ENCODE measurements at places on chromosomes 2 and 18.

GRCh38 chr2:128868686-128869551, 550.3 kb upstream of the HS6ST1 start:
- DNase-seq: no peak
- no peaks in the 10 kb centered on the region for H3K36me3 ChIP-seq
- H3K27ac ChIP-seq: no peak overlapping the region
- no peak overlapping the region for H3K4me3 ChIP-seq
- peaks cover 12% of the 10 kb centered on the region for H3K4me1 ChIP-seq
- no peaks in the 10 kb centered on the region for H3K27me3 ChIP-seq

DNA sequence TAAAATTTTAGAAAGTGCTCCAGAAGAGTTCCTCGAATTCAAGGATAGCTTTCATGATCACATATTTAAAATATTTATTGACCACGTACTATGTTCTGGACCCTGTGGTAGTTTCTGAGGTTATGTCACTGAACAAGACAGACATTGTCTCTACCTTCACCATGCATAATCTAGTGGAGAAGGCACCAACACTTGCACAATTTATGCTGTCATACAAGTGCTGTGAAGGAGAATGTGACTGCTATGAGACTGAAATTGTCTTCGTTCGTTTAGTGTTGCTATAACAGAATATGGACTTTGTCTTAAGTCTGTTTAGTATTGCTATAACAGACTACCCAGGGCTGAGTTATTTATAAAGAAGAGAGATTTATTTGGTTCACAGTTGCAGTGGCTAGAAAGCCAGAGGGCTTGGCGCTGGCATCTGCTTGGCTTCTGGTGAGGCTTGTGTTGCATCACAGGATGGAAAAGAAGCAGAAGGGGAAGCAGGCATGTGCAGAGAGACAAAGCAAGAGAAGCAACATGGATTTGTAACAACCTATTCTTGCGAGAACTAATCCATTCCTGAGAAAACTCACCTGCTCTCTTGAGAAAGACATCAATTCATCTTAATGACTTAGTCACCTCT, 50.0 kb upstream of the RFX8 start:
- peaks cover 5% of the 10 kb centered on the region for H3K4me1 ChIP-seq
- H3K36me3 ChIP-seq: peaks cover 2% of the 10 kb centered on the region
- H3K4me3 ChIP-seq: no peak overlapping the region
- no peak overlapping the region for H3K27ac ChIP-seq
- no peak for DNase-seq
- H3K27me3 ChIP-seq: no peaks in the 10 kb centered on the region

GRCh38 chr2:217822296-217823252, 180.2 kb downstream of the TNS1 start:
- no peak overlapping the region for H3K4me3 ChIP-seq
- H3K36me3 ChIP-seq: no peaks in the 10 kb centered on the region
- DNase-seq: no peak
- peak overlapping the region; percentile 79 for H3K27ac ChIP-seq
- H3K4me1 ChIP-seq: peaks cover 15% of the 10 kb centered on the region

DNA sequence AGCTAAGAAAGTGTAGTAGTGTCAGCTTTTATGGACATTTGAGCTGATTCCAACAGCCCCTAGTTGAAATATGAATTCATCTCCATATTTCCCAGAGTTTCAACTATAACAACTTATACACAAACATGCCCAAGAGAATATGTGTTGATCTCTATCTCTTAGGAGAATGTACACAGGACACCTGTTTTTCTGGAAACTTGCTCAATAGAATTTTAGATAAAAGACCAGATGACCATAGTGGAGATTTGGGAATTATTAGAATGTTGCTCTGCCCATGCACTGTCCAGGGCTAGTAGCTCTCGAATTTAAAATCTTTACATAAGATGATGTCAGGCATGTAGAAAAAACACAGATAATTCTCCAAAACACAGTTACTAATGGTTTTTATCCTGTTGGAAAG, 162.3 kb upstream of the VRK2 start:
- no peaks in the 10 kb centered on the region for H3K27me3 ChIP-seq
- no peak overlapping the region for H3K27ac ChIP-seq
- no peak for DNase-seq

- peaks cover 13% of the 10 kb centered on the region for H3K4me1 ChIP-seq
- H3K4me3 ChIP-seq: no peak overlapping the region
- no peaks in the 10 kb centered on the region for H3K36me3 ChIP-seq
- H3K27ac ChIP-seq: no peak overlapping the region
- no peak for DNase-seq
- H3K27me3 ChIP-seq: no peaks in the 10 kb centered on the region
Measured at GRCh38 chr2:226136739-226137138, 662.9 kb downstream of the IRS1 start.

DNA sequence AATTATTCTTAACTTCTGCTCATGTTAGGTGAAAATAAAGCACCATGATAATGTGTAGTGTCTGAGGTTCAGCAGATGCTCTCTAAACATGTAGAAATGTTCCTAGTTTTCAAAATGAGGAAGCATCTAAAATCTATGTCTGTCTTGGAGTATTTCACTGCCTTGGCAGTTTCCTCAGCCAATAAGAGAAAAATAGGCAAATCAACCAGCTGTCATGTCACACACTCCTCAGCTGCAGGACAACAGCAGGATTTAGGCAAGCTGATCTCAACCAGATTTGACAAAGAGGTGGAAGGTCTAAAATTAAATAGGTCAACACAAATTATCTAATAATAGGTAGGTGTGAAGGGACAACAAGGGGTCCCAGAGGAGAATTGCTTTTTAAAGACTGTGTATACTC, 164.1 kb upstream of the BOD1L2 start:
- H3K27ac ChIP-seq: no peak overlapping the region
- DNase-seq: no peak
- peaks cover 28% of the 10 kb centered on the region for H3K4me1 ChIP-seq
- H3K27me3 ChIP-seq: no peaks in the 10 kb centered on the region
- no peak overlapping the region for H3K4me3 ChIP-seq
- H3K36me3 ChIP-seq: no peaks in the 10 kb centered on the region

GRCh38 chr18:9858642-9859041, 27.1 kb upstream of the TXNDC2 start:
- no peak overlapping the region for H3K27ac ChIP-seq
- no peak for DNase-seq
- no peak overlapping the region for H3K4me3 ChIP-seq
- H3K36me3 ChIP-seq: no peaks in the 10 kb centered on the region
- H3K4me1 ChIP-seq: peaks cover 13% of the 10 kb centered on the region

DNA sequence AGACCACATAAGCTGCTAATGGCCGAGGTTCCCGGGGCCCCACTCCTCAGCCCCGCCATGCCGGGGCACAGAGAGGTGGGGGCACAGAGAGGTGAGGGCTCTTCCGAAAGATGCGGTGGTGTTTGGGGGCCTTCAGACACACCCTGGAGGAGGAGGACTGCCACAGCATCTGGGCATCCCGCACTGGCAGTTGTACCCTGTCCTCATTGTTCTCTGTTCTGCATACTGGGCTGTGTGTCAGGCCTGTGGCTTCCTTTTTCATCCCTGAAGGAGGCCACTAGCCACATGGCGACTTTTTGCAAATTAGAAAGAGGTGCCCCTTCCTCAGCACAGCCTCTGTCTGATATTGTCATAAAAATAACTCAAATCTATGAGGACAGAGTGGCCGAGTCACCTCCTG, 150.1 kb downstream of the CTIF start:
- no peaks in the 10 kb centered on the region for H3K36me3 ChIP-seq
- no peak for DNase-seq
- H3K4me1 ChIP-seq: no peaks in the 10 kb centered on the region

GRCh38 chr2:145112467-145112866, 592.5 kb upstream of the ZEB2 start:
- H3K27ac ChIP-seq: no peak overlapping the region
- no peaks in the 10 kb centered on the region for H3K36me3 ChIP-seq
- no peaks in the 10 kb centered on the region for H3K27me3 ChIP-seq
- H3K4me1 ChIP-seq: peaks cover 4% of the 10 kb centered on the region
- no peak overlapping the region for H3K4me3 ChIP-seq
- no peak for DNase-seq

DNA sequence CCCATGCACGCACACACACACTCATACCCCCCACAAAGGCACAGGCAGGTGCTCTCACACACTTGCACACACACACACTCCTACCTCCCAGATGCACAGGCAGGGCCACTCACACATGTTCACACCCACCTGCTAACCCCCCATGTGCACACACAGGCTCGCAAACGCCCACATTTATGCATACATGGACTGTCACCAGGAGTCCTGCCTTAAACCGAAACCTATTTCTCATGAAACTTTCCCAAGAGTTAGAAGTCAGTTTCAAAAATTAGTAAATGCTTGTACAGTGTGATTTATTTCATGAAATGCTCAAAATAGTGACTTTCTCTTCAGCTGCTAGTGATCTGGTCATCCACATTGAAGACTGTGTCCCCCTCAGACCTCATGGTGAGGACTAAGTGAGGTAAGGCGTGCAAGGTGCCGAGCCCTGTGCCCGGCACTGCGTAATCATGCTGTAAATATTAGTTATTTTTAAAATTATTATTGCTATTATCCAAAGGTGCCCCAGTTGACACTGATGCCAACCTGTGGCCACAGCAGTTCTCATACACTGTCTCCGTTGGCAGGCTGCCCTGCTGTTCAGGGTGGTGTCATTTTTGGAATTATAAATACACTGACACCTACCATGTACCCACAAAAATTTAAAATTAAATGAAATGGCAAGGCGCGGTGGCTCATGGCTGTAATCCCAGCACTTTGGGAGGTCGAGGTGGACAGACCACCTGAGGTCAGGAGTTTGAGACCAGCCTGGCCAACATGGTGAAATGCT, 12.4 kb downstream of the CNNM4 start:
- H3K4me3 ChIP-seq: no peak overlapping the region
- H3K27me3 ChIP-seq: no peaks in the 10 kb centered on the region
- no peak for DNase-seq
- H3K27ac ChIP-seq: peak overlapping the region; percentile 5
- H3K36me3 ChIP-seq: no peaks in the 10 kb centered on the region

DNA sequence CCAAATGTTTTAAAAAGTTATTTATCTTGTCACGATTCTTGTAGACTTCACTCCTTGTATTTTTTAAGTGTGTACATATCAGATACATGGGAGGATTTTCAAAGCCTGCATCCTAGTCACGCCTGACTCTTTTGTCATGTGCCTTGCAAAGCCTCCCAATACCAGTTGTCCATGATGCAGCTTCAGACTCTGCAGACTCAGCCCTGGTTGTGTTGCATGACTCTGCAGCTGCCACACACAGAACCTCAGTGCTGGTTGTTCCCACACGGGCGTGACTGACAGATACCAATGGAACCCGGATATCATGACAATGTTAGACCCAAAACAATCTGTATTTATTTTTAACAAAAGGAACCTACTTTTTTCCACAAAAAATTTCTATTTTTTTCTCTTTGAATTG, 38.2 kb downstream of the TPO start:
- H3K27ac ChIP-seq: no peak overlapping the region
- no peak for DNase-seq
- H3K36me3 ChIP-seq: no peaks in the 10 kb centered on the region
- no peak overlapping the region for H3K4me3 ChIP-seq
- H3K4me1 ChIP-seq: no peaks in the 10 kb centered on the region

DNA sequence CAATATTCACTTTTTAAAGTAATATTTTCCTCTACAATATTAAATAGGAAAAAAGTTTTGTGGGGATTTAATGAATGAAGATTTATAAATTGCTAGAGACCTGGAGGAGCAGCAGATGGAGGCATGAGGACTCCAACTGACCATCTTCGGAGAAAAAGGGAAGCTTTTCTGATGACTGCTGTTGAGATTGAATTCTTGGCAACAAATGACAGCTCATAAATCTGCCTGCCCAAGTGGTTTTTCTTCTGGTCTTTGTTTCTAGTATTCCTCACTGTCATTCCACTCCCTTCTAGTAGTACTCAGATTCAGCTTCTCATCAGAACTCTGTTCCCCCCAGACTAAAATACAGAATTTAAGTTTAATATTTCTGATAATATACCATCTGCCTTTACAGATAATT, 157.0 kb downstream of the EML6 start:
- H3K36me3 ChIP-seq: no peaks in the 10 kb centered on the region
- no peaks in the 10 kb centered on the region for H3K27me3 ChIP-seq
- no peak for DNase-seq

DNA sequence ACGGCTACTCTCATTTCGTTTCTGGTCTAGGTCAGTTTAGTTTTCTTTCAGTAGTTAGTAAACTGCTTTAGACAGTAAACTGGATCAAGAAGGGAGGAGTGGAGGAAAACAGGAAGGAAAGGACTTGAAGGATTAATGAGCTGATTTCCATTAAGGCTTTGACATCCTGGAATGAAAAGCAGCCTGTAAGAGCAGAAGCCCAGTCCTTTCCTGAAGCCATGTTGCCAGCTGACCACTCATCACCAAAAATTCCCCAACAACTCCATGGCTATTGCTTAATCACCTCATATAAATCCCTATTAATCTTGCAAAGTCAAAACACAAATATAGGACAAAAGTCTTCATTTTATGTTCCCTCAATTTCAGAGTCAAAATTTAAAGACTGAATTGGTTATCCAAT, 113.7 kb upstream of the ZFP36L2 start:
- H3K4me3 ChIP-seq: no peak overlapping the region
- no peaks in the 10 kb centered on the region for H3K36me3 ChIP-seq
- DNase-seq: no peak
- peaks cover 22% of the 10 kb centered on the region for H3K4me1 ChIP-seq

- no peaks in the 10 kb centered on the region for H3K36me3 ChIP-seq
- no peak overlapping the region for H3K4me3 ChIP-seq
- no peaks in the 10 kb centered on the region for H3K4me1 ChIP-seq
- H3K27ac ChIP-seq: no peak overlapping the region
- H3K27me3 ChIP-seq: no peaks in the 10 kb centered on the region
Measured at GRCh38 chr18:22088029-22088428, 81.4 kb upstream of the GATA6 start.

DNA sequence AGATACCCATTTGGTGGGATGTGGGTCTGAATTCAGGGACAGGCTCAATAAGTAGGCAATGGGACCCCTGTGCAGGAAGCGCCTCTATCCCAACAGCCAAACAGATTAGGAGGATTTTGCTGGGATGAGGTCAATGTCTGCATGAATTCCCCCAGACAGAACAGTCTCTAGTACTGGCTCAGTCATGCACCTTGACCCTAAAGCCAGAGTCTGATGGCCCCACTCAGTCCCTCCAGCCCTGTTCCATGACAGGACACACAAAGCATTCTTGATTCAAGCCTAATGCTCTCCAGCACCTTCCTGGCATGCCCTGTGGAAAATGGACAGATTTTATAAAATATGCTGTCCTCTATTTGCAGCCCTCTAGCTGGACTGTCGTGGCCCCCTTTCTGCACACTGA, 49.8 kb upstream of the RAB6D start:
- no peak for DNase-seq
- H3K4me3 ChIP-seq: no peak overlapping the region
- H3K27me3 ChIP-seq: no peaks in the 10 kb centered on the region
- peaks cover under 1% of the 10 kb centered on the region for H3K4me1 ChIP-seq
- no peaks in the 10 kb centered on the region for H3K36me3 ChIP-seq
- H3K27ac ChIP-seq: no peak overlapping the region

DNA sequence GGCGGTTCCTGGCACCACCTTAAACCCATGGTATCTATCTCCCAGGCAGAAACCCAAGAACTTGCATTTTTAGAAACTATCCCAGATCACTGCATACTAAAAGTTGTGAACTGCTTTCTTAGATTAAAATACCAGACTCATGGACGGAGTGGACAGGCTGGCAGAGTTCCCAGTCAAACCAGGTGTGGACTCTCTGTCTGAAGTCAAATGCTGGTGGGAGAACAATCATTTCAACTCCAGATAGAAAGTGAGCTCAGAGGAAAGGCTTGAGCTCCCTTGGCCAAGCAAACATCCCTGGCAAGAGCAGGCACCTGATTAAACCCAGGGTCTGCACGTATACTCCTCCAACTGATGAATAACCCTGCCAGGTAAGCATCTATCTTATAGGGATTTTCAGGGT, 19.5 kb downstream of the NXPH2 start:
- no peak overlapping the region for H3K4me3 ChIP-seq
- no peaks in the 10 kb centered on the region for H3K27me3 ChIP-seq
- H3K36me3 ChIP-seq: no peaks in the 10 kb centered on the region
- no peak for DNase-seq

Measured in WTC11 (cell line).